ENCODE measurements at places on chromosomes 3 and 15. TPM values are rescaled to one million over a fixed set of nuclear protein-coding genes. Genes with fewer than 3 reads are reported as not detected.

GRCh38 chr15:45378913-45379262 is 544 bp upstream of the GATM start:
- DNase-seq, result no peak

DNA sequence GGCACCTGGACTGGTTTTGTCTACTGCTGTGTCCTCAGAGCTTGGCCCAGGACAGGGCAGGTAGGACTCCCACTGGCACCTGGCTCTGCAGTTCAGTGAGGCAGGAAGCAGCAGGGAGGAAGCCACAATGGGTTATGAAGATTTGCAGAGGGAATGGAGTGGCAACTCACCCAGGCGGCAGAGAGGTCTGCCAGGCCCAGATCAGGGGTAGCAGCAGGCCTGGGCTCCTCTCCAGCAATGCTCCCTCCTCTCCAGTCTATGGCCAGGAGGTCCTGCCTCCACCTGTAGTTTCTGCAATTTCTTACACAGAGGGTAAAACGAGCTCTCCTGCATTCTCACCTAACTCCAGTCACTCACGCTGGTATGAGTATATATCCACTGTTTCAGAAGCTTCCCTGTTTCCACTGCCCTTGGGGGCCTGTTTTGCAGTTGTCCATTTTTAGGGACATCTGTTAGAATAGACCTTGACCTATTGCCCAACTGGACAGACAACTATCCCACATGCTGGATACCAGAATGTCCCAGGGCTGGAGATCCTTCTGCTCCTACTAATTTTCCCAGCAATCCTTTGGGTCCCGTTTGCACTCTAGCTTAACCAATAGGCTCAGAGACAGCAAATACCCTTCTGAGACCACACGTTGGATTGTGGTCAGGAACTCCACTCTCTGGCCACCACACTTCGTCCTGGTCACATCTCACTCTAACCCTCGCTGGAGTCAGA is 35.2 kb downstream of the HMCES start:
- no peak for DNase-seq

DNA sequence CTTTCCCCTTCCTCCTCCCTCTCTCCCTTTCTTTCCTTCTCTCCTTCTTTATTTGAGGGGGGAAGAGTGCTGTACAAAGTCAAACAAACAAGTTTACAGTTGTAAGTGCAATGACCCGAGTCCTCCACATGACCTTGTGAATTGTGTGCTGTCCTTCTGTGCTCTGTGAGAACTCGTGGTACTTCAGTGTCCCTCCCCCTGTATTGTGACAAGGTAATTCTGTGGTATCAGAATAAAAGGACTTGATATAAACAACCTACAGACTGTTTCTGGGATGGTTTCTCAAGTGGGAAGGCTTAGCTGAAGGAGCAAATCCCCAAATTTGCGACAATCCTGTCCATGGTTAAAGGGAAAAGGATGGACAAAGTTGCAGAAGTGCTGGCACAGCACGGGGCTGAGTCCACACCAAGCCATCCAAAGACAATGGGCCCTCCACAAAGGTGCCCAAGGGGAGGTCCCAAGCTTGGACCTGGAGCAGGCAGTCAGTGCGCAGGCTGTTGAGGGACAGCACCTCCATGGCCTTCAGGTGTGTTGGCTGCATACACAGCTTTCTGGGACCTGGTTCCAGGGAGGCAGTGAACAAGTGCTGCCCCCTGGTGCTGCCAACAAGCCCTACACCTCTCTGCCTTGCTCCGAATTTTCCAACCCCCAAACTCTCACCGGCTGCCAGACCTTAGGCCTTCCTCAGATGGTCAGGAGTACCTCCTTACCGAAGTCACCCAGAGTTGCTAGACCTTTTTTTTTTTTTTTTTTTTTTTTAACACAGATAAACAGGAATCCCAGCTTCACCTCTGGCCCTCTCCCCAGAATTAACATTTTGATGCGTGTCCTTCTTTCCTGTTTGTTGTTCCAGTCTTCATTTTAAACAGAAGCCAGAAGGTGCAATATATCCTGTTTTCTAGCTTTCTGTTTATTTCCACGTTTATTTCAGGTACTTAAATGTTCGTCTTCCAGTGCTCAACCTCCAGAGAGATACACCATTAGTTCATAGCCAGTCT is 2.6 kb upstream of the APEH start:
- DNase-seq, result no peak

GRK7 gene
- not detected for total RNA-seq

TMEM45A gene
- total RNA-seq, result 16.1 TPM

GRCh38 chr3:1908651-1909445 is 189.8 kb upstream of the CNTN4 start:
- DNase-seq, result no peak

GOLGA6B gene
- total RNA-seq, result not detected

ARGFX gene
- total RNA-seq, result not detected
